ENCODE measurements at places on chromosomes 7 and 10.

DNA sequence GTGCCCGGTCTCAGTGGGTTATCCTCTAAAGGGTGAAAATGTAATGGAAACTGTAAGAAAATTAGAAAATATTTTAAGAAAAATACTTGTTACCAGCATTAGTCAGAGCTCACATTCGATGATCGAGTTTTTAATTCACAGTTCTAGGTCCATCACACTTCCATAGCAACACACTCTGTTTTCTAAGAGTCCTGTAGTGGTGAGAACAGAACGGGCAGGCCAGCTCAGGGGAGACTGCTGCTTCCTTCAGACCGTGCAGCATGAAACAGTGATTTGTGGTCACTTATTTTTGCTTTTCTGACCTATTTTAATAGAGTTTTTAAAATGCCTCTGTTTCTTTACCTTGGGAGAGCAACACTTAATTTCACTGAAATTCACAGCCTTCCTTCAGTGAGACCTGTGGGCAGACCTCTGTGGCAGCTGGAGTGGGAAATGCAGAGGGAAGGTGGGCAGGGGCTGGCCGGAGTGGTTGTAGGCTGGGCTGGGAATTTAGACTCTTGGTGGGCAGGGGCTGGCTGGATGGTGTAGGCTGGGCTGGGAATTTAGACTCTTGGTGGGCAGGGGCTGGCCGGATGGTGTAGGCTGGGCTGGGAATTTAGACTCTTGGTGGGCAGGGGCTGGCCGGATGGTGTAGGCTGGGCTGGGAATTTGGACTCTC lies 1.5 kb downstream of the SUN1 start:
- DNase-seq = no peak

DNA sequence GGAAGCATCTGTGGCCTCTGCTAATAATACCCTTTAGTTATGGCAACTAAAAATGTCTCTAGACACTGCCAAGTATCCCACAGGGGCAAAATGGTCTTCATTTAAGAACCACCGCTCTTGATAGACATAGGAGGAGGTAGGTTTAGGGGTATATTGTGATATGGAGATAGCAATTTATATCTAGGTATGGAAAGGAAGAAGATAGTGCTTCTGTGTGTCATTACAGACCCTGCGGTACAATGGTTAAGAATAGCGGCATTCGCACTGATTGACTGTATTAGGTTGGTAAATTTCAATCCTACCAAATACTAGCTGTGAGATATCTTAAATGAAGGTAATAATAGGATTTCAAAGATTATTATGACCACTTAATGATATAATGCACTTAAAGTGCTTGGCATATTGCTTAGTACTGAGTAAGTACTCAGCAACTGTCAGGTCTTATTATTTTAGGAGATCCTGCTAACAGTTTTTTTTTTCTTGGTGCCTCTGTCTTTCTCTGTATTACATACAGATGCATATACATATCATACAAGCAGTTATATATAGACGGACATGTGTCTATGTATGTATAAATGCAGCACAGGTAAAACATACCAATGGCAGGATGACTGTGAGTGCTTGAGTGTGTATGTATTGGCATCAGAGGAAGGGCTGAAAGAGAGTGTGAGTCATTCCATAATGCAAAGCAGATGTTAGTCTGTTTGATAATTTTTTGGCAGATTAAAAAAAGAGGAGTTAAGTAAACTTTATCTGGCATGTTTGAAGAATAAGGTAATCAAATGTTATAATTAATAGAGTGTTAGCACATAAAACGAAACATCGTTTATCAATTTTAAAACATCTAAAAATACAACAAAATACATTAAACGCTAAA lies 50.0 kb upstream of the ITGB8 start:
- DNase-seq = no peak

- DNase-seq = no peak
Measured at GRCh38 chr7:871900-872537, 4.3 kb upstream of the GET4 start.

DNA sequence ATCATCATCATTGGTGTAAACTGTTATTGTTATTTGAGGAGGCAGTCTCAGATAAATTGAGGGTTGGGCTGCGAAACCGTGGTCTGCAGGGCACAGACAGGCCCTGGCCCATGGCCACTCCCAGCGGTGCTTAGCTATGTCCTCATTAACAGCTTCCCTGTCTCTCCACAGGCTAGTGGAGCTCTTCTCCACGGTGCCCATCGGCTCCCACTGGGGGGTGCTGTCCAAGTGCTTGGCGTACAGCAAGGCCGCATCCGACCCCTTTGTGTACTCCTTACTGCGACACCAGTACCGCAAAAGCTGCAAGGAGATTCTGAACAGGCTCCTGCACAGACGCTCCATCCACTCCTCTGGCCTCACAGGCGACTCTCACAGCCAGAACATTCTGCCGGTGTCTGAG lies 21.6 kb downstream of the GPR26 start:
- DNase-seq = no peak

DNA sequence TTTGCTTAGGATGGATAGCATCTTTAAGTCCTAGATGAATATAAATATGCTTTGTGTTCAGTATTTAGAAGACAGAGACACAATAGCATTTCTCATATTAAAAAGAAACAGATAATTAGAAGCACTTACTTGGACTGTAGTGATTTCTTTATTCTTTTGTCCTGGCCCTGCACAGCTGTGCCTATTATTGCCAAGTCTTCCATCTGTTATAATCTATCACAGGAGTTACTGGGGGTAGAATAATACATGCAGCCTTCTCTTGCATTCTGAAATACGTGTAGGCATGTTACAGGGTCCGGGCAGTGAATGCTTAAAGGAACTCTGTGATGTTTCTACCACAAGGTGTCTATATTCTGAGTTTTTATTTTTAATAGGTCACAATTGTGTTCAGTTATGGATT lies 461.5 kb upstream of the COBL start:
- DNase-seq = no peak

DNA sequence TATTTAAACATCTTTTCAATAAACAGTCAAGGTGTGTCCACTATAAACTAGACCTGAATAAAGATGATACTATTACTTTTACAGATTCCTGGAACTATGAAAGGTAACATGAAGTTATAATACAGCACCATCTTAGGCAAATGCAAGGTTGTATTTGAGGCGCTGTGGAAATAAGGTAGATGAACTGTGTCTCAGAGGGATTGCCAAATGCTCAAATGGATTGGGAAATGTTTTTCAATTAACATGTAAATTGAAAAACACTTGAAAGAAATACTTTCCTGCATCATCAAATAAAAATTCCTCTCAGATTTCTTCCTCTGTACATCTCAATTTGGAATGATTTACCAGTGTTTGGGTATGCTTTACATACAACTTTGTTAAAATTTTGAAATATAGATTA lies 139.4 kb downstream of the DKK1 start:
- DNase-seq = no peak

- no peak for DNase-seq
Measured at GRCh38 chr7:102284891-102285539, 1.7 kb upstream of the SH2B2 start.

DNA sequence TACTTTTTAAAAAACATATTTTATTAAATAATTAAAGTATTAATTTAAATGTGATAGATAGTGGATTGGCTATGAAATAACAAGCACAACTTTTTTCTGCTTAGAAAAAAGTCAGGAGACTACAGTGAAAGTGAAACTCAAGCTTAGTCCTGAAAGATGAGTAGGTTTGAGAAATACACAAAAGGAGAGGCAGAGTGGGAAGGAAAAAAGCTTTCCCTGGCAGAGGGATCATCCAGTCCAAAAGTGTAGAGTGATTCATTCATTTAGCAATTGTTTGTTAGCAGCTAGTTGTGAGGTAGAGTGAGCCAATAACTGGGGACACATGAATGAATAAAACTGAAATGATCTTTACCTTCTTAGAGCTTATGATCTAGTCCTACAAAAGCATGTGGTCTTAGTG lies 93.5 kb downstream of the FOXP2 start:
- DNase-seq = no peak

- no peak for DNase-seq
Measured at GRCh38 chr10:33027088-33027487, 69.1 kb upstream of the ITGB1 start.

GRCh38 chr10:7474388-7474787 lies 63.6 kb upstream of the SFMBT2 start:
- DNase-seq = no peak

Data from stimulated activated CD8-positive, alpha-beta memory T cell treated with anti-CD3 and anti-CD28 coated beads, Interleukin-4, amount 100 ng/mL, for 1 hour (primary cell).